ENCODE measurements at places on chromosomes 1 and 21.

GRCh38 chr21:16634515-16634914 is 878.3 kb upstream of the CXADR start:
- no peak for DNase-seq

DNA sequence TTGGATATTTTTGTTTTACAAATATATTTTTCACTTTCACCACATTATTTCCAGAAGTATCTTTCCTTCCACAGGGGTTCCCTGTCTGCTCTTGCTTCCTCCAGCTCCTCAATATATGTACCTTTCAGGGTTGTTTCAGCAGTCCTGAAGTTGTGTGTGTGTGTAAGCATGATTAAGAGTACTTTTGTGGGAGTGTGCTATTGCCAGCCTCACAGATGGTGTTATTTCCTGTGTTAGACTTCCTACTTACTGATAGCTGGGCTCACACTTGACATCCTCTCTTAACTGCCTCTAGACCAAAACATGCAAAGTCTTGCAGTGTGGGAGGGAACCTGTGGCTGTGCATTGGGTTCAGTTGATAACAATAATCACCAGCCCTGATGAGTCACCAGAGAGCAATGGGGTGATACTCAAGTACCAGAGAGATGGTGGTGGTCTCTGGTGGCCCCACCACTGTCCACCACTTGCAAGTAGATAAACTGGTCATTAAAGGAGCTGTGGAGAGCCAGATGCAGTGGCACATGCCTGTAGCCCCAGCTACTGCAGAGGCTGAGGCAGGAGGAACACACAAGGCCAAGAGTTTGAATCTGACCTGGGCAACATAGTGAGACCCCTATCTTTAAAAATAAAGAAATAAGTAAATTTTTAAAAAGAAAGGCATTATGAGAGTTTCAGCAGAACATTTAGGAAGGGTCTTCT is 126.7 kb downstream of the NR5A2 start:
- peak; percentile 3 for DNase-seq

DNA sequence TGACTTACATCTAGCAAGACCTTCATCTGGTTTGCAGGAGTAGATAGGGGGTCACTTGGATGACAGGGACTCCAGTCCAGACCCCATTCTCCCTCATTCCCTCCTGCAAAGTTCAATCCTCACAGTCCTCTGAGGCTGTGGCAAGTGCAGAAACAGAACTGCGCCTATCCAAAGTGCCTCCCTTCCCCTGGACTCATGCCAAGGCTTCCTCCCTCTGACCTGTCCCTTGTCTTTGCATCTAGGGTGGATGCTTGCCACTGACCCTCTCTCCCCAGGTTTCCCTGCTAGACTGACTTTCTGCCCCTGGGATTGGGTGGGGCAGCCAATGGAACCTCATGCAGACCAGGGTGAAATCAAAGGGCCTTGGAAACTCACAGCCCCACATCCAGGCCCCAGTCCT is 18.7 kb downstream of the PRAMEF1 start:
- DNase-seq, result no peak

DNA sequence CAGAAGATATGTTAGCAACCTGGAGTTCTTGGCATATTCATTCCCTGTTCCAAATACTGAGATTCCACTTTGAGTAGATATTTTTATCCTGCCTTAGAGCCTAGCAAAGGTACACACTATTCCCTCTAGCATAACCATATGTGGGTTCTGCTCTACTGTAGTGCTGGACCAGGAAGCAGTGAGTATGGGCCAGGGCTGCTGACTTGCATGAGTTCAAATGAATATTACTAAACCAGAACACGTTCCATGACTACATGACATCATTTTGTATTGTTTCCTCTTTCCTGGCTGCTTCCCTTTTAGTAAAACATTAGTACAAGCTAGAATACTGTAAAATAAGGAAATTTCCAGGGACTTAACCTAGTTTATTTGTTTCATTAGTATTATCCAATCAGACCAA is 41.1 kb downstream of the TNFSF18 start:
- no peak for DNase-seq

GRCh38 chr1:226363801-226364513 is 43.9 kb downstream of the PARP1 start:
- no peak for DNase-seq

GRCh38 chr1:198108636-198109370 is 48.0 kb upstream of the NEK7 start:
- no peak for DNase-seq

DNA sequence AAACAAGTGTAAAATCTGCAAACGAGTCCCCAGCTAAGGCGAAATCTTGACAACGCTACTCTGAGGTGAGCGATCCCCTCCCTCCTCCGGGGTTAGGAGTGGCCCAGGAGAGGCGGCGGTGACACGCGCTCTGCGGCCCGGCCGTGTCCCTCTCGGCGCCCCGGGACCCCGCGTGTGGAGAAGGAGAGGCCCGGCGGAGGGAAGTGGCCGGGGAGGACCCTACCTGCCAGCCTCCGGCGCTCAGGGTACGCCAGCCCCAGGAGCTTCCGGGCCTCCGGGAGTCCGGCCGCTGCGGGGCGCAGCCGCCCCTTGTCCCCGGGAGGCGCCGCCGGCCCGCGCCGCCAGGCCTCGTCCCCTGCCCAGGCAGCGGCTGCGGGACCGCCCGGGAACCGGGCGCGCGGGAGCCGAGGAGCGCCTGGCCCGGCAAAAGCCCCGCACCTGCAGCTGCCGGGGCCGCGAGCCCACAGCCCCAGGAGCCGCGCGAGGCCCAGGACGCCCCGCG is 543 bp downstream of the ABCB10 start:
- DNase-seq, result peak; percentile 18

GRCh38 chr1:165129568-165130164 is 226.8 kb downstream of the LMX1A start:
- DNase-seq, result no peak

DNA sequence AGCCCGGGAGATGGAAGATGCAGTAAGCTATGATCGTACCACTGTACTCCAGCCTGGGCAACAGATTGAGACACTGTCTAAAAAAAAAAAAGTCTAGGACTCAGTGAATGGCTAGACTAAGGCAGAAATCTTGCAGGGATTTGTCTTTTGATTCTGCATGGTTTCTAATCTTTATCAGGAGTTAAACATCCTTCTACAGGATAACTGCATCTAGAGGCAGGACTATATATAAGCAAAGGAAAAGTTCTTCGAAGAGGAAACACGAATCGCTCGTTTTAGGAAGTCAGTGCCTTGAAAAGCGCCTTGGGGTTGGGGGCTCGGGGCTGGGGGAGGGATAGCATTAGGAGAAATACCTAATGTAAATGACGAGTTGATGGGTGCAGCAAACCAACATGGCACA is 602 bp upstream of the UFC1 start:
- DNase-seq, result no peak

- no peak for DNase-seq
These were observed 312.6 kb downstream of the DPYD start for GRCh38 chr1:97608272-97608671.

- DNase-seq, result no peak
These were observed 68.9 kb downstream of the TENT5C start for GRCh38 chr1:117674521-117675400.

DNA sequence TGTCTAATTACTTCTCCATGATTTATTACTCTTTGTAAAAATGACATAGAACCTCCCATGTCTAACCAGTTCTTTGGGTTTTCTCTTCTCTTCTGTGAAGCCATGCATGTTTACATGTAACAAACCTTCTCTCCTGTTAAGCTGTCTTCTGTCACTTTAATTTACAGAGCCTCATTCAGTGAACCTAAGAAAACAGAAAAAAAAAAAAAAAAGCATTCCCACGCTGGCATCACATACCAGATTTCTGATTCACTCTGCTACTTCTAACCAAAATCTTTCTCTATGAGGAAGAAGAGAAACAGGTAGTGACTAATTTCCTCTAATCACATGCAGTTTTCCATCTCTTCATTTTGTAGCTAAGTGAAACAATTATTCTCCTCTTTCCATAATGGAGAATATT is 141.4 kb upstream of the CXADR start:
- no peak for DNase-seq

DNA sequence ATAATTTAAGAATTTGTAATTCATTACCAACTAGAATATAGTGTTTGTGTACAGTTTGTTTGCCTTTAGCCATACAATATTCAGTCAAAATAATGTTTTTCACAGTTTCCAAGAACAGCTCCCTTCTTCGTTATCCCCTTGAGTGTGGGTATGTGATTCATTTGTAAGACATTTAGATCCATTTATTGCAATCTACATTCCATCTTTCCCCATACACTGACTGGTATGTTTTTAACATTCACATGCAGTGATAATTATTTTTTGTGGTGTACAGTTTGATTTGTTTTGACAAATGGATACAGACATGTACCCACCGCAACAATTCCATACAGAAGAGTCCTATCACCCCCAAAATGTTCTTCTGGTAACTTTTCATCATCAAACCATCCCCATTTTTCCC is 589.1 kb upstream of the ADAMTS5 start:
- no peak for DNase-seq

DNA sequence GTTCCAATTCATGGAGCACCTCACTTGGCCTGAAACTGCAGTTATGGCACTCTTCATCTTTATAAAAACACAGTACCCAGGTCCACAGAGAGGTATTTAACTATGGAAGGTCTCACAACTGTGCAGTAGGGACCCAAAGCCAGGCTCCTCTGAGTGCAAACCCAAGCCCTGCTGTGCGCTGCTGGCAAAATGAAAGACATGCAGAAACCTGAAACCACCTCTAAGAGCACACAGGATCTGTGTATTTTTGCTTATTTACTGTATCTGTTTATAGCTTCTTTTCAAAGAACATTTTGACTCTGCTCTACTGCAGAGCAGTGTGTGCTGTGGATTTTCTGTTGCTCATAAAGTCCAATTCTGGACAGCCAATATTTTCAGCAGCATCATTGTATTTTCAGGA is 166.6 kb downstream of the DSCAM start:
- no peak for DNase-seq
